ENCODE measurements at places on chromosomes 5 and 9.

GRCh38 chr9:124939944-124940343 is 939 bp downstream of the GOLGA1 start:
- no peak for DNase-seq

- no peak for DNase-seq
Measured at GRCh38 chr5:177368869-177369644, 11.3 kb downstream of the RGS14 start.

DNA sequence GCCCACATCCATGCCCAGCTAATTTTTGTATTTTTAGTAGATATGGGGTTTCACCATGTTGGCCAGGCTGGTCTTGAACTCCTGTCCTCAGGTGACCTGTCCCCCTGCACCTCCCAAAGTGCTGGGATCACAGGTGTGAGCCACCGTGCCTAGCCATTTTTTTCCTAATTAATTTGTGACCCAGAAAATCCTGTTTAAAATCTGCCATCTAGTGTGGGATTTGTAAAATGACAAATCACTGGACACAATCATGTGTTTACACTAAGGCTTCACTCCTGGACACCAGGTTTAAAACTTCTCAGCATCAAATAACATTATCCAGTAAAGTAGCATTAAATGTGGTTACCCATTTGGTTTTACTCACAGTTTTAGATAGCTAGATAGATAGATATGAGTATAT is 18.6 kb upstream of the KDM4C start:
- no peak for DNase-seq

DNA sequence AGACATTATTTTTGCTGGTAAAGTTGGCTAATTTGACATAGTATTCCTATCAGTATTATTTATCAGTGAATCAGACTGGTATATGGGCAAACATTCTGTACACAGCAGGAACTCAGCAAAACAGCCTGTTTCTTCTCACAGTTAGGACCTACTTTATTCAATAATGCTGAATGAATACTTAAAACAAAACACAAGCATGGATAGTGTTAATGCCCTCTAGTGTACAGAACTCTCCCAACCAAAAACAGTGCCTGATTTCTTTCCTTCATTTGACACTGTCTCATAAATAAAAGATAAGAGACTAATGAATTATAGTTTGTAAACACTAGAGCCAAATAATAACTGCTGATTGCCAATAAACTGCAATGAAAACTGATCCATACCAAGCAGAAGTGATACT is 1113.3 kb downstream of the PTPRD start:
- no peak for DNase-seq

DNA sequence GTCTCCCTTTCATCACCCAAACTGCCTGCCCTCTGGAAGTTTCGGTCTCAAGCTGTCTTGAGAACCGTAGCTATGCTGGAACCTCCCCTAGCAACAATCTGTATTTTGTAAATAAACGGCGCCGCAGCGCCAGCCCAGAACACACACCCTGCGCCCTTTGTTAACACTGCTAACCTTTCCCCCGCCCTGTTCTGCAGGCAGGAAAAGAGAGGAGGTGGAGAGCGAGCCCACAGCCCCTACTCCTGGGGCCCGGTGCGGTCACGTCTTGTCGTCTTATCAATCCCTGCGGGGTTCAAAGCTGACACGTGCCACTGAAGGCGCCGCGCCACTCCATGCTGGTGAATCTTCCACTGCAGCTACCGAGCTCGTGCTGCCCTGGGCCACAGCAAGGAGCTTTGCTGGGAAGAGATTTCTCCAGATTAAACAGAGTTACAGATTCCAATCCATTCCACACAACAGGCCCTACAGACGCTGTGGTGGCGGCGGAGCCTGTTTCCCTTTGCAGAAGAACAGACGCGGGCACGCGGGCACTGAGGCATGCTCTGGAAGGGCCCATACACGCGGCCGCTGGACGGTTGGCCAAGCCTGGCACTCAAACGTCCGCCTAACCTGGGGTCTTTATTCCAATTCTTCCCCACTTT is 25.3 kb downstream of the ZDHHC11B start:
- DNase-seq, result no peak

DNA sequence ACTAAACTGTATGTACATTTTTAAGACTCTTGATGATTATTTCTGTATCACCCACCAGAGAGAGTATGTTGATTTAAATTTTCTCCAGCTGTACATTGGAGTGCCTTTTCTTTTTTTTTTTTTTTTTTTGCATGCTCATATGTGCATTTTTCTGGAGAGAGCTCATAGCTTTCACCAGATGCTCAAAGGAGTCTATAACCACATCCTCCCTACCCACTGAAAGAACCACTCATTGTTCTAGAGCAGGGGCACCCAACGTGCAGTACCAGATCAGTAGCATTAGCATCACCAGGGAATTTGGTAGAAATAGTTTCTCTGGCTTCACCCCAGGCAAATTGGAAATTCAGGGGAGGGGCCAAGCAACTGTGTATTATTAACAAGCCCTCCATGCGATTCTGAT is 53.9 kb upstream of the TMEM171 start:
- no peak for DNase-seq

GRCh38 chr9:78132701-78133058 is 101.1 kb upstream of the GNAQ start:
- DNase-seq, result no peak

GRCh38 chr9:81335879-81336421 is 353.4 kb downstream of the TLE1 start:
- DNase-seq, result no peak

DNA sequence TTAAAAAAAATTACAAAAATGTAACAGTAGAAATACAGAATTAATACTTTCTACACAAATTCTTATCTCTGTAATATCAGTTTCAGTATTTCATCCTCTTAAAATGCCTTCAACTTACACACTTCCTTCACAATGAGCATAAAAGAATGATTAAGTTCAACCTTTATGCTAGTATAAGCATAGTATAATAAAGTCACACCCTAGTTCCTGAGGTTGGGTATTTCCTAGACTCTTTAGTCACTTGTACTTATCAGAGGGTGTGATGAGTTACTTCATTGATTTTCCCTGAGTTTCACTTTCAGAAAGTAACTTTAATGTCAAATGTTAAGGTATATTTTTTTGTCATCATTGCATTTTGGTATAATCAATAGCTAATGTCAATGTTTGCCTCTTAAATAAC is 302.4 kb downstream of the PDE4D start:
- DNase-seq, result no peak

All from stimulated activated CD4-positive, alpha-beta T cell treated with anti-CD3 and anti-CD28 coated beads, Interleukin-15, amount 100 ng/mL, for 48 hours (primary cell).